ENCODE measurements at places on chromosomes 16 and 17.

DNA sequence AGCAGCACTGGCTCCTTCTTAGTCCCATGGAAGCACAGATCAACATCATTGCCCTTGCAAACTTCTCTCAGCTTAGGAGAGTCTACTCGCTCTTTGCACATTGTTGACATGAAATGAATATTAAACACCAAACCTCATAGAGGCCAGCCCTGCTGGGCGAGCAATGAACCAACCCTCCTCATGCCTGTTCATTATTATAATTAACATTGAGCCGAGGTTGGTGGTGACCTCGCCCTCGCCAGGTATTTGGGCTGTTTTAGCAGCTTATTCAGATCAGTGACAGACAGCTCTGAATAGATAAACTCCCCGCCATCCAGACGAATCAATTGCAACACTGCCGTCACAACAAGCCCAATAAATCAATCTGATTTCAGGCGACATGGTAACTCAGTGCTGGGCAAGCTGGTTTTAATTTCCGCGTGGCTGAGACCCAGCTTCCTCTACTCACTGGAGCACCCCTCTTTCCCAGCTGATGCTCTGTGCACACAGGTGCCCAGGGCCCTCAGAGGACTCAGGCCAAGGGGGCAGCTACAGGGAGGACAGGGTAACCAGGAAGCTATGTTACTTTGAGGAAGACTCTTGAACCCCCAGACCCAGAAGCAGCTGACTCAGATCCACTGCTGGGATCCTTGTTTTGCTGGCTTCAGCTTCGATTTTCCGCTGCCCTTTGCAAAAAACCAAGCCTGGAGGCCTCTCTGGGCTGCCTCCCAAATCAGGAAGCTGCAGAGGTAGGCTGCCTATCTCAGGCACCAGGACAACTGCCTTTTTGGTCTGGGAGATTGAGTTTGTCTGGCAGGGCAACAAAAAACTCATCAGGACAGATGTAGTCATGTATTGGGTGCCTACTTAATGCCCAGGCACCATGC is 10.7 kb upstream of the SEZ6 start:
- DNase-seq: no peak

DNA sequence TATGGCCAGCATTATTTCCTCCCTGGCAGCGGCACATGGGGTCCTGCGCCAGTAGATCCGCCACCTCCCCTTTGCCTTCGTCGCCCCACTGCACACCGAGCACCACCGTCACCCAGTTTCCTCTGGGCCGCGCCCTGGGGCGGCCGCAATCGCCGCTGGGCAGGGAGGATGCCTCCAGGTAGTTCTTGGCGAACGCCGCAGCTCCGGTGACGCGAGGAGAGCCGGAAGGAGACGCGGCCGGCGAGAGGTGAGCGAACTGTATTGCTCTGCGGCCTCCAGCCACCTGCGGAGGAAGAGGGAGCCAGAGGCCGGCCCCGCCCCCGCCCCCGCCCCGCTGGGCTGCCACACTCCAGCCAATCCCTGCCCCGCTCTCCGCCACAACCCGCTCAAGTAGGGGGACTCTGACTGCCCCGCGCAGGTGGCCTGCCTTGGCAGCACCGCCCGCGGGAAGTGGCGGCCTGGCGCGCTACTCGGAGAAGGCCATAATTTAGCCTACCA is 11.8 kb upstream of the SLFN13 start:
- DNase-seq: no peak

DNA sequence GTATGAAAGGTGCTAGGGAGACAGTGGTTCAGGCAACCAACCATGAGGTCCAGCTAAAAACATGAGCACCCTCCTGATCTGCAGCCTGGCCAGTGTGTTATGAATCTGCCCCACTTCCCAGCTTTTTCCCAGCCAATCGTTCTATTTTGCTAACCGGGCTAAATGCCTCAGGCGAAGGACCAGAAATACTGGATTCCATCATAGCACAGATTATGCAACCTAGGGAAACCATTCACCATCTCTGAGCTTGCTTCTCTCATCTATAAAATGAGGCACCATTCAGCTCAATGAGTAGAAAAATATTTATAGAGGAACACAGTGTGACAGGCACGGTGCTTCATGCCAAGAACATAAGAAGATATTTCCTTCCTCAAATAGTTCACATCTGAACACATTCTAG is 45.2 kb upstream of the NUDT7 start:
- no peak for DNase-seq

DNA sequence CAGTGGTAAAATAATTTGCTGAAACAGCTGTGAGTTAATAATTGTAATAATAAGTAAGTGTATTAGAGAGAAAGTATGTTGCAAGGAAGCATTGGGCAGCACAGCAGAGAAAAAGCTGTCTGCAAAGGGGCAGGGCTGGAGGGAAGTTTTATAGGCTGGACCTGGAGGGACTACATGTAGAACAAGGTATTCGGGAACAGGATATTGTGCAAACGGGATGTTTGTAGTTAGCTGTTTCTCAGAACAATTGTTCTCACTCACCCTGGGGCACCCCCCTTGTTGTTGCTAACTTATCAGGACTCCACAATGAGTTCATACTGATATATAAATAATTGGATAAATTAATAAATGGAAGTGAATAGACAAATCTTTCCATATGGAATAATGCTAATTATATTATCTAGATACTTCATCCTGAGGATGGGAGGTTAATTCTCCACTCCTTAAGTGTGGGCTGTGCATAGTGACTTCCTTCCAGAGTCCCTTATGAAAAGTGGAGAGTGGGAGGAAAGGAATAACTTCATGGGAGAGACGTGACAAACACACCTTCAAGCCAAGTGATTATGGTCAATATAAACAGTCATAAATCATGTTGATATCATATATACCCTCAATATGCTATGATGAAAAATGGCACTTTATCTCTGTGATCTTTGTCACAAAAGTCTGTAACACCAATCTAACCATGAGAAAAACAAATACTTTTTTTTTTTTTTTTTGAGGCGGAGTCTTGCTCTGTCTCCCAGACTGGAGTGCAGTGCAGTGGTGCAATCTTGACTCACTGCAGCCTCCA is 85.4 kb downstream of the PPM1E start:
- no peak for DNase-seq

DNA sequence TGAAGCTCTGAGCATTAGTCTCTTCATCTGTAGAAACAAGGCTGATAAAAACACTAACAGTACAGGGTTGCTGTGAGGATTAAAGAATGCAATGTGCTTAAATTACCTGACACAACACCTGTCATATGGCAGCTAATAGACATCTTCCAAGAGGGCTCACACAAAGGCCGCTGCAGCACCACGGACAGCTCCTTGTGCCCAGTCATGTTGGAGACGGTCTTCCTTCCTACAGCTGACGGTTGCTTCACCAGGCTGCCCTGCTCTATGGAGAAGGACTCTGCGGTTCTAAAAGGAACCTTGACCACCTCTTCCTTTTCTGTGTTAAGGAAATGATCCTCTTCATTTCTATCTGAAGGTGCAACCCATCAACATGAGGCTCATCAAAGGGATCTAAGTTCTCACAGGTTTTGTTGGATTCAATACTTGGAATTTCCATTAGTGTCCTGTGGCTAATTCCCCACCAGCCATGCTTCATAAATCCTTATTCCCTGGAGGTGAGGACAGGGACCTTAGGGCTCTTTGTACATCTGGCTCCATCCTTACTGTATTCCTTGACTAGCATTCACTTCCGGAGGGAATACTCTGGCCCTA is 138.9 kb upstream of the CES5A start:
- peak; percentile 37 for DNase-seq

GRCh38 chr17:47851764-47852112 is 775 bp upstream of the SP6 start:
- no peak for DNase-seq

- no peak for DNase-seq
Observed at GRCh38 chr17:45948498-45948880, 50.6 kb upstream of the STH start.

Measured in KG1 (cell line).